NCI-H2029 (cell line): ENCODE measurements at places on chromosomes 2 and 18.

DNA sequence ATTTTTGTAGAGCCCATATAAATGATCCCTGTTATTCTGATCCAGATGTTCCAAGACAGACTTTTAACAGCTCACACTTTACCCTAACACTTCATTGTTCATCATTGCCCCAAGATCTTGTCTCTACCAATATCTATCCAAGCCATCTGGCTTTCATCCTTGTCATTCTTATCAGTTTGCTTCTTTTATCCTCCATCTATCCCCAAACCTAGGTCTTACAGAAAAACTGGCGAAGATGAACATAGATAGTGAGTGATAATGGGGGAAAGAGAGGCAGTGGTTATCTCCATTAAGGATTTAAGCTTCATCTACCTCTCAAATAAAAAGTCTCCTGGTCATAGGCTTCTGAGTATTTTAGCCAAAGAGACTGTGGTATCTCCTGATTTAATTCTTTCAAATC is 89.5 kb downstream of the DHRS9 start:
- DNase-seq = no peak

- DNase-seq = no peak
Measured at GRCh38 chr2:240639566-240639965, 14.3 kb downstream of the GPR35 start.

DNA sequence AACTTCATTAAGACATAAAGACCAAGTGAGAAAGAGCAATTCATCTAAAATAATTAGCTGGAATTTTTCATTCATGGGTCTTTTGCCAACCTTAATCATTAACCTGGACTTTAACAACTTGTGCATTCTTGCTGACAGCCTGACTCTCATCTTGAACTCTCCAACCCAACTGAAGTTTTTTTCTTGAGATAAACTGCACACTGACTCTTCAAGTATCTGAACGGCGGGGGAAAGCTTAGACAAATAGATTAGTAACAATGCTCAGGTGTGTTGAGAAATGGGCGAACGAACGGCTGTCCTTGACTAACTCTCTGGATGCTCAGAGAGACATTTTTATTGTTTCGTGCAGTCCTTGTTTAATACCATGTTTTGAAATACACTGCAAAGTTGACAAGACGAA is 186.0 kb downstream of the DPP10 start:
- no peak for DNase-seq

DNA sequence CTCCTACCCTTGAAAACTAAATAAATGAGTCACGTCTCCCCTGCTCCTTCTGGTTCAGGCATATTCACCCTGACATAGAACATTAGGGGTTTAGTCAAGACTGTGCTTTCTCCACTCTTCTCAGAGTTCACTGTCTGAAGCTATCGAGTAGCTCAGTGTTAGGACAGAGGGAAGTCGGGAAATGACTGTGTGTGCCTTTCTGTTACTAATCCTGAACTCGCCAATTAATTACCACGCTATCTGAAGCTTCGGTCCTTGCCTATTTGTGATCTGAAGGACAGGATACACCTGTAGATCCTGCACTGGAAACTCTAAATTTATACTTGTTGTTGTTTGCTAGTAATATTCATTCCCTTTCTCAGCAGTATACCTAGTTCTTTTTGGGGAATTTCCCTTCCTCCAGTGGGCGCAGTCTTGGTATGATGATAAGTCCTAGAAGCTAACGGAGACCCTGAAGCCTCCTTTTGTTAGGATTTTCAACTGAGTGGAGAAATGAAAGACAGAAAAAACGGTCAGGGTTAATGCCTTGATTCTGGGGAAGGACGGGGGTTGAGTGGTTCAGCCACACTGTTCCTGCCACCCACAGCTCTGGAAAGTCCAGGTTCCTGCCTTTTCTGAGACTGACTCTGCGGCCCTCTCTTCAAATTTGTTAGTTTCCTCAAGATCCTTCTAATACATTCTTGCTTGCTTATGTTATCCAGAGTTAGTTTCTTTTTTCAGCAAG is 218.0 kb downstream of the DLGAP1 start:
- DNase-seq = no peak

GRCh38 chr2:15561574-15562344 is 625 bp upstream of the NBAS start:
- DNase-seq = peak; percentile 13

DNA sequence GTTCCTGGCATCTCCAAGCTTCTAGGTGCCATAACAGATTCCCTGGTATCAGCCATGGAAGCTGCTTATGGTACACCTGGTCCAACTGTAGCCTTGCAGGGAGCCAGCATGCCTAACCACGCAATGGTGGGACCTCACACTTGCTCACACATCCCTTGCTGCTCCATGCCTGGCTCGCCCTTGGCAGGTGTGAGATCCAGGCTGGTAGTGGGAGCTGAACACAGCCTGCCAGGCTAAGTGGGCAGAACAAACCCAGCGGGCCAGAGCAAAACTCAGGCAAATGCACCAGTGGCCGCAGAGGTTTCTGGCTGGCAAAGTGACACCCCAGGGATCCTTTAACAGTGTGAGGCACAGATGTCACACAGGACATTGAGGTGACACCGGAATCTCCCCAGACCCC is 185.8 kb downstream of the NDUFA10 start:
- no peak for DNase-seq

- no peak for DNase-seq
Measured at GRCh38 chr18:59180150-59180845, 39.7 kb upstream of the GRP start.

- DNase-seq = no peak
Measured at GRCh38 chr2:69948032-69948962, 13.1 kb downstream of the ASPRV1 start.

GRCh38 chr18:53534695-53535094 is 689.8 kb downstream of the MBD2 start:
- no peak for DNase-seq

- no peak for DNase-seq
Measured at GRCh38 chr18:23547846-23548245, 38.5 kb downstream of the NPC1 start.

GRCh38 chr2:132403146-132403545 is 13.5 kb upstream of the GPR39 start:
- no peak for DNase-seq

DNA sequence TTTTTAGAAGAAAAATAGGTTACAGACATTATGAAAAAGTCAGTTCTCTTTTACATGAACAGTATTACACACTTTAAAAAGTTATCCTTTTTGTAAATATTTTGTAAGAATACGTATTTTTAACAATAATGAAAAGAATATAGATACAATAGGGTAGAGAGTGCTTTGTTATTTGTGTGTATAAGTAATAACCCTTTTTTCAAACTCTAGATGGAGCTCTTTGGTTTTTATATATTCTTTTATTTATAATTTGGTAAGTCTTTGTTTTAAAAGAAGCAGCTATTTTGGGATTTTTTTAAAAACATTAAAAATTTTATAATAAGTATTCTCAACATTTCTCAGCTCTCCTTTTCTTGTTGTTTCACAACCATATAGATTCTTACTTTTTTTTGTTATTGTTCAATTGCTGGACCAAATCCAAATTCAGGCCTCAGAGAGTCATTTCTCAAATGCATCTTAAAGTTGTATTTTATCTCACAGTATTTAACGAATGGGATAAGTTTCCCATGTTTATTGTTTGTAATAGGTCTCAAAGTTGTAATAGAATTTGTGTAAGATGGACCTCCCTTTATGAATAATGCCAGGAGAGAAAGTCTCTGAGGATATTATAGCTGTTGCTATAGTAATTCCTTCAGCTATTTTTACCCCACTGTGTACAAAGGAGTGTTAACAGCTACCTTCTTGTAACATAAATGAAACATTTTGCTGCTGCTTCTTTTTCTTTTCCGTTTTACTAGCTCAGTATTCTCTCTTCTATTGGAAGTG is 46.4 kb downstream of the ACYP2 start:
- no peak for DNase-seq

DNA sequence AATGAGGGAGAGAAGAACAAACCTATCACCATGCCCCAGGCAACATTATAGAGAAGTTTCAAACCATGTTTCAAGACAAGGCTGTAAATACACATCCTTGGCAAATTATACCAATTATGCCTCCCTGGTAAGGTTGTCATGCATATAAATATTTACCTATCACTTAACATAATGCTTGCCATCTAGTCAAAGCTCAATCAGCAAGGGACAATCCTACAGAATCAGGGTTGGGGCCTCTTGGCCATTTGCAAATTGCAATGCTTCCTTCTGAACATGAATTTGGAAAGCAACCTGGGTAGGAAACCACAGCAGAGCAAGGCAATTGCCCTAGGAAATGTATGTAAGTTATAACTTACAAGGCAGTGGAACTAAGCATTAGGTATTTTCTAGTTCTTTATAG is 907.2 kb upstream of the CDH2 start:
- DNase-seq = no peak

DNA sequence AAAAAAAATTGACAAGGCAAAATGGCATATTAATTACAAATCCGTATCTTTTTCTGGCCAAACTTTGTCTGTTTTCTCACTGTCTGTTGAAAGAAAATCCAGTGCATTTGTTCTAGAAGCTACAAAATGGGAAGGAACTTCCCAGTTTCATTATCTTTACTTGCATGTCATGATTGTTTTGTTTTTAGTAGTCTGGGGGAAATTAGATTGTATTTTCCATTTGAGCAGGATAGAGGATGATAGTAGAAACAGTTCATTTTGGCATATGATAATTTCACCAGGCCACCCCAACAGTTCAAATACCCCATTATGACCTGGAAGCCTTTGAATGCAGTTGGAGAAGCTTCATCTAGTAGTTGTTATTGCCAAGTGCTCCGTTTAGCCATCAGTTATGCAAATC is 77.5 kb upstream of the RANBP2 start:
- no peak for DNase-seq

GRCh38 chr18:13527730-13528129 is 198.6 kb downstream of the FAM210A start:
- no peak for DNase-seq

DNA sequence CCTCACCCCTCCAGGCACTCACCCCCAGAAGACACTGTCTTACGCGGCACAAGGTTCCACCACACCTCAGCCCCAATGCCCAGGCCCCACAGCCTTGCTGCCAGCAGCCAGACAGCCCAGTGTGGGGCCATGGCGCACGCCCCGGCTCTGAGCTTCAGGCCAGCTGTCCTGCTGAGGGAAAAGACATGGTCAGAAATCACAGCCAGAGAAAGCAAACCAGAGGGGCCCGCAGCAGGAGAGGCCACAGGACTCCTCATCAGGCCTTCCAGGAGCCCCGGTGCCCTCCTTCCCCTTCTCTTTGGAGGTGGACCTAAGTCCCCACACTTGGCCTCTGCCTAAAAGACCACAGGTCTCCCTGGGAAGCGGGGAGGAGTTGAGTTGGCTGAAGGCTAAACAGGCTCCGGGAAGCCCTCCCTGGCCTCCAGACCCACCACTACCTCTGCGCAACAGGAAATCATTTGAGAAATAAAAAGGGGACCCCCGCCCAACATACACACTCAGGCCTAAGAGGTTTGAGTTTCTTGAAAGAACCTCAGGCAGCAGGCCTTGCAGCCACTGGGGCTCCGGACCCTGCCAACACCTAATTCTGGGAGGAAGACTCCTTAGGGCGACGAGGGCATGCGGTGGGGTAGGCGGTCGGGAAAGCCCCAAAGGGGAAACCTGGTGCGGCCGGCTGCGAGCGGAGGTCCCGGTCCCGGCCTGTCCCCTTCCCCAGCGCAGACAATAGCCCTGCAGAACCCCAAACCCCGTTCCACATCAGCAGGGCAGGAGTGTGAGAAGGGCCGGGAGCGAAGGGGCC is 1.9 kb downstream of the SEMA4C start:
- no peak for DNase-seq

GRCh38 chr18:27956001-27956640 is 220.8 kb downstream of the CDH2 start:
- DNase-seq = no peak

DNA sequence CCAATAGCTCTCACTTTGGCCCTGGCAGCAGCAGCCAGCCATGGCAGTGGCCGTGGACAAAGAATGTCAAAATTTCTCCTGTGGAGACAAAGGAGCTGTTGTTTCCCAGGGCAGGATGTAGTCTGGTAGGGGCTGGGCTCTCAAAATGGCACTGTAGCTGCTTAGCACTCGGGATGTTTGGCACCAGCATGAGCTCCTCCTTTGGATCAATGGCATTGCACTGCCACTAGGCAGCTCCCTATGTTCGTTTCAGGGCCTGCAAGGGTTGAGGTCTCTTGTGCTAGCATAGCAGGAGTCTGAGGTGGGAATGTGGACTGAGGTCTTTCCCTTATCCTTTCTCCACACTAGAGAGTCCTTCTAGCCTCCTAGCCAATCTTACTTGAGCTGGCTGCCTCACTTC is 948.8 kb upstream of the FAM98A start:
- no peak for DNase-seq

- DNase-seq = peak; percentile 96
Measured at GRCh38 chr2:239502430-239503186, 101.8 kb upstream of the HDAC4 start.

DNA sequence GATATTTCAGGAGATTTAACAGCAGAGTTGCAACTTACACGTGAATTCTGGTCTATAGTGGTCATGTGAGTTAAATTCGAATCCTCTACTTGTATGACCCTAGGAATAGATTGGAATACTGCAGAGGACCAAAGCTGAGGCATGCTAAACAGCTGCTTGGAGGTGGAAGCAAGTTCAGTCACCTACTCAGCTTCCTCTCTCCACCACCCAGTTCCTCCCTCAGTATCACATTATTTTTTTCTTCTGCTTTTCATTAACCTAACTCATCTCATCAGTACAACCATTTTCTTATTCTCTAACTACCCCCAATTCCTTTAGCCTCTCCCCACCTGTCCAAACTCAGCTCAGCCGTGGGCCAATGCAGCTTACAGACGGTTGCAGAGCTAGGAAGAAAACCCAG is 385.5 kb downstream of the SETBP1 start:
- no peak for DNase-seq

GRCh38 chr18:9517869-9518268 is 42.6 kb downstream of the RALBP1 start:
- DNase-seq = no peak
